ENCODE measurements at places on chromosomes 1 and 21.

DNA sequence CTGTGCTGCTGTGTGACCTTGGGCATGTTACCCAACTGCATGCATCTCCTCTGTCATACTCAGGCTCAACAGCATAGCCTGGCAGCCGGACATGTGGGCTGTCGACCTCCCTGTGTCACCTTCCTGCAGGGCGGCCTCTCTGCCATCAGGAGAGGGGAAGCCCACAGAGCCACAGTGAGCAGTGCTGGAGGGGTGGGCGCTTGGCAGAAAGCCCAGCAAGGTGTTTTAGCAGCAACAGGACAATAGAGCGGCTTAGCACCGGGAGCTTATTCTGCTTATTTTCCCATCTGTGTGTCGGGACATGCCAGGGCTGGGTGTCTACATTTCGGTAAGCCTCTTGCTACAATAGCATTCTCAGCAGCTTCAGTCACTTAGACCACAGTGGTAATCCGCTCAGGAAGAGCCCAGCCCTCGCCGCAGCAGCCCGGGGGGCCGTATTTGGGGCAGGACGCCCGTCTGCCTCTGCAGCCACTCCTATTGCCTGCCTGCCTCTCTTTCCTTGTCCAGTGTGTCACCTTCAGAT, 22.8 kb upstream of the CDK18 start:
- peak; percentile 84 for DNase-seq

- no peak for DNase-seq
Measured at GRCh38 chr21:26943921-26944320, 23.0 kb downstream of the ADAMTS5 start.

DNA sequence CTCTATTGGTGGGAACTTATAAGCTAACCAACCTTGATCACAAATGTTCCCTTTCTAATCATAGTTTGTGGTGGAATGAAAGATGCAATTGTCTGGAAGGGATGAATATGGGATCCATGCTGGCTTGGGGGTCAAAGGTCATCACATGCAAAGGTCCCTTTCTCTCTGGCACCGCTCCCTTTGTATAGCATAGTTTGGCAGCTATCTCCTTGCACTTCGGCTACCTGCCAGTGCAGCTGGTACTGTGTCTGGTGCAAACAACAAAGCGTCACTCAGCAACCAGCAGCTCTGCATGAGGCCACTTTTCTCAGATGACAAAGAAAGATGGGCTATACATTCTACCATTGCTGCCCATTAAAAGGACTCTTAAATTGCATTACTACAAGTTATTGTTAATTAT, 188.2 kb upstream of the NFIA start:
- DNase-seq, result no peak

DNA sequence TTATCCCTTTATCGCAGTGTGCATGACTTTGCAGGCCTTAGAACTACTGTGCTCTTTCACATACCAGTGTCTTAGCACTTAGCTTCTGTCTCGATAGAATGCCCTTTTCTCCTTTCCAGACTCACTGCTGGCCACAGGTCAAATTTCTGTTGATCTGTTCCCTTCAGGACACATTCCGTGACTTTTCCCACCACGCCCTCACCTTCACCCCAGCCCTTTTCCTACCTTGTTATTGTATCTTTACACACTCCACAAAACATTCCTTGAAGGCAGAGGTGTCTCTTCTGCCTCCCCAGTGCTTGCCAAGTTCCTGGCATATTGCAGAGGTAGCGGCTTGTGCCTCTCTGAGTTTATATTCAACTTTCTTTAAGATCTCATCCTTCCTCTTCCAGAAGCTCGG, 3.7 kb upstream of the IGSF9 start:
- DNase-seq, result no peak

GRCh38 chr1:52238887-52239707, 97.2 kb downstream of the ZFYVE9 start:
- DNase-seq, result no peak

- DNase-seq, result no peak
Measured at GRCh38 chr1:112399456-112399855, 3.4 kb downstream of the CTTNBP2NL start.

DNA sequence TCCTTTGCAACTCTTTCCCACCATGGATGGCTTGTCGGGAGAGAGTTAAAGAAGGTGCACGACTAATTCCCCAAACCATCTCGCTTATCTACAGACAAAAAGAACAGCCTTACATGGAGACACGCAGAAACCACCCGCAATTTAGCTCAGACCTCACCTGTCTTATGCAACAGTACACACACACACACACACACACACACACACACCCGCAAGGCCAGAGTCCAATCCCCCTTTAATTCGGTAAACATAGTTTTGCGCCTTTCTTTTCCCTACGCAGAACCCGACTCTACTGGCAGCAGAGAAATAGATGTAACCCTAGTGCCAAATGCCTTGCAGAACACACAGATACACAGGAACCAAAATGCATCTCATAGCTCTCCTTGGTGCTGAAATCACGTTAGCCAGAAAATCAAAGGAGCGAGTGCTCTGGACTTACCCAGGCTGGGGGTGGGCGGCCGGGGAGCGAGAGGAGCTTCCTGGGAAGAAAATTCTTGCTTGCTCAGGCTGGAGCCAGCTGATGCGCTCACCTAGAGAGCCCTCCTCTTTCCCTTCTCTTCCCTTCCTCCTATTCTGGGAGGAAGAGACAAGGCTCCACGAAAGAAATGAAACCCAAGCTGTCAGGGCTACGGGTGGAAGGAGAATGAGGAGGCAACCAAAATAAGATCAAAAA, 470 bp downstream of the TNR start:
- DNase-seq, result peak; percentile 67

DNA sequence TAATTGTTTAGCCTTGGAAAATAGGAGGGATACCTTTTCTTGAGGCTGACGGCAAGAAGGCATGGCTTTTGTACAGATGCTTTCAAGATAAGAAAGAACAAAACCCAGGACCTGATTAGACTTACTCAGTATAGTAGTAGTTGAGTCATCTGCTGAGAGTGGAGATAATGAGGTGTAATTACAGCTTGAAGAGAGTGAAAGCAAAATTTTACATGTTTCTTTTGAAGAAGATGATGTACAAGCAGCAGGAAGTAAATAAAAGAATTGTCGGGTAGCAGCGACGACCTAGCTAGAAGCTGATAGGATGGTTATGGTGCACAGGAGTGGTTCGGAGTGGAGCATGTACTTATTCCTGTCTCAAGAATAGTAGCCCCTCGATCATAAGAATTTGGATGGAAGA, 6.6 kb downstream of the ANGPTL1 start:
- DNase-seq, result no peak

DNA sequence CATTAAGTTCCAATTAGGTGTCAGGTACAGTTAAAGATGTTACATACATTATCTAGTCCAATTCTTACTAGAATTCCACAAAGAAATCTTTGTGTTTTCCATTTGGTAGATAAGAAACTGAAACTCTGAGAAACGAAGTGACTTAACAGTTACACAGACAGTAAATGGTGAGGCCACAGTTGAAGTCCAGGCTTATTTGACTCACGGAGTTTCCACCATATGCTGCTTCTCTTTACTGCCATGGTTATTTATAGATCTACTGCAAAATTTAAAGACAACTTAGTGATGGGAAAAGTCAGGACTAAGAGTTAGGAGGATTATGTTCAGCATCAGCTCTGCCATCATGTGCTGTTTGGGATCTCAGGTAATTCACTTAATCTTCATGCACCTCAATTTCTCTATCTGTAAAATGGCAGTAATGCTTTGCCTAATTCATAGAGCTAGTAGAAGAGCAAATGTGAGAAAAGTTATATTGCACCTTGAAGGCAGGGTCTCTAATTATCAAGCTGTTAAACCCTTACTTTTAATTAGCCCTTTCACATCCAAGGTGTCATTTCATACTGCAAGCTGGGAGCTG, 26.2 kb upstream of the SAMSN1 start:
- DNase-seq, result no peak

GRCh38 chr1:58837886-58838285, 54.0 kb upstream of the JUN start:
- no peak for DNase-seq

- peak; percentile 28 for DNase-seq
Measured at GRCh38 chr1:153353226-153353947, 4.3 kb upstream of the S100A9 start.

- DNase-seq, result no peak
Measured at GRCh38 chr1:119778886-119779560, 10.3 kb upstream of the HMGCS2 start.

GRCh38 chr1:177959811-177960515, 9.9 kb downstream of the SEC16B start:
- peak; percentile 61 for DNase-seq

GRCh38 chr1:53402891-53403655, 56.1 kb upstream of the DMRTB1 start:
- no peak for DNase-seq

- no peak for DNase-seq
Measured at GRCh38 chr1:25131794-25132193, 100.5 kb downstream of the SYF2 start.

DNA sequence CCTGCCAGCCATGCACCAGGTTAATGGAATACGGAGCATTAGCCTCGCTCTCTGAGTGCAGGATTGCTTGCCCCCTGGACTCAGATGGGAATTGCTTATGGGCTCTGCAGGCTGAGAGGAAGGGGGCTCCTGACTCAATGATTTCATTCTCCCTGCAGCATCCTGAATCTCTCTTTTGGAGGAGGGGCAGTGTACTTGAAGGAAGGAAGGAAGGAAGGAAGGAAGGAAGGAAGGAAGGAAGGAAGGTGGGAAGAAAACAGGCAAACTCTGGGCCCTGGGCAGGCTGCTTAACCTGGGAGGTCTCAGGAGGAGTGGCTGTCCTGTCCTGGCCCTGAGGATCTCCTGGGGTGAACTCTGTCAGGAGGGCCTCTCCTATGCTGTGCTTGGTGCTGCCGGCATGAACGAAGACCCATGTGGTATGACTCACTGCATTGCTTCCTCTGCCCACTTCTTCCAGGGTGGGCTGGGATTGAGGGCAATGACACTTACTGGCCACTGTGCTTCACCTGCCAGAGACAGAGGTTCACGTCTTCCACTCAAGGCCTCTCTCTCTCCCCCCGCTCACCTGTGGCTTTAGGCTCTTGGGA, 257.1 kb upstream of the CSF3R start:
- DNase-seq, result no peak

GRCh38 chr1:183648042-183648441, 5.1 kb downstream of the APOBEC4 start:
- DNase-seq, result no peak

DNA sequence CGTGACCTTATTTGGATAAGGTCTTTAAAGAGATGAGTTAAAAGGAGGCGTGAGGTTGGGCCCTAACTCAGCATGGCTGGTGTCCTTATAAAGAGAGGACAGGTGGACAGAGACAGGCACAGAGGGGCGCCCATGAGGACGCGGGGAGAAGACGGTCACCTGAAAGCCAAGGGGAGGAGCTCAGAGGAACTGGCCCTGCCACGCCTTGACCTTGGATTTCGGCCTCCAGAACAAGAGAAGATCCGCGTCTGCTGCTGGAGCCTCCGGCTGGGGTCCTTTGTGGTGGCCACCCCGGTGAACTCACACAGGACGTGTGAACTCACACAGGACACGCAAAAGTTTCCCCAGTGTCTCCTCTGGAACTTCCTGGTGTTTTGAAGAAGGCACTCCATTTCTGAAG, 122.7 kb downstream of the SIK1 start:
- DNase-seq, result no peak

DNA sequence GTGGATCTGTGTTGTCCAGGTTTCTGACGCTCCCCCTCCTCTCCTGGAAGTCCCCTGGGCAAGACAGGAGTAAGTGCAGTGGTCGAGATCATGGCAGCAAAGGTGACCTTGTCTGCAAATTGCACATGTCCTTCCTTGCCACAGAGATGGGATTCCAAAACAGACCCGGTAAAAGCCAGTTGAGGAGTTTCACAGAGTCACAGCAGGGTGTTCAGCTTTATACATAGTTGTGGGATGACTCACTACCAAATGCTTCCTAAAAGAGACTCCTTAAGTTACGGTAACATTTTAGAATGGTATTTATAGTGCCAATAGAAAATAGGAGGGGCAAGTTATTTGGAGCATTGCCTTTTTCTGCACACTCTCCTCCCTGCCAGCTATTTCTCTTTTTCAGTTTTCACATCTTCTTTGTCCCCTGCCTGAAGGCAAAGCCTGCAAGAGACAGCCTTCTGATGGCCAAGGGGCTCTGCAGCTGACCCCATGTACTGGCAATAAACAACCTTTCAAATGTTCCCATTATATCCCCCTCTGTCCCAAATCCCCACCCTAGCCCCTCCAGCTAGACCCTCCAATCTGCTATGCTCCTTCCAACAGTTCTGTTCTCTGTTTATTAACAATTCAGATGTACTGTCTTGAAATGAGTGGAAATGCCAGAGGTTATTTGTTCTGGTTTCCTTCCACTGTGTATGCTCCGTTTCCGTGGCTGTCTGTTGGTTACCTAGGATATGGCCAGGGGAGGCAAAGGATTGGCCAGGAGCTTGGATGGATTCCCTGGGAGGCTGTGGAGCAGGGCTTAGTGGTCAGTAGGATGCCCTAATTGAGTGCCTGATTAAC, 115.0 kb downstream of the TGFB2 start:
- peak; percentile 94 for DNase-seq

GRCh38 chr1:82555501-82555900, 754.8 kb downstream of the ADGRL2 start:
- DNase-seq, result no peak

DNA sequence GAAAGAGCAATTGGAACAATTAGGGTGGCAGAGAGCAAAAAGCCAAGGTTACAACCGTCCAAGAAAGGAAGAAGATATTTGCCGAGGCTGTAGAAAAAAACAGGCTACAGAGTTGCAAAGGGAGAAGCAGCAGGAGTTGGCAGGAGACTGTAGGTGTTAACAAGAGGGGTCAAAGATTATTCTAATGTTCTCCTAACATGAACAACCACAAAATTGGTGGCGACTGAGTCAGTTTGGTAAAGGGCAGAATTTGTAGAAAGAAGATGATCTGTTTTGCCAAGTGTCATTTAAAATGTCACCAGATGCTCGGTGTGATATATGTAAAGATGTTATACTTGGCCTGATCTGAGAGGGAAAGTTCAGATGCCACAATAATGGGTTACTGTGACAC, 401 bp upstream of the PRUNE1 start:
- DNase-seq, result no peak

DNA sequence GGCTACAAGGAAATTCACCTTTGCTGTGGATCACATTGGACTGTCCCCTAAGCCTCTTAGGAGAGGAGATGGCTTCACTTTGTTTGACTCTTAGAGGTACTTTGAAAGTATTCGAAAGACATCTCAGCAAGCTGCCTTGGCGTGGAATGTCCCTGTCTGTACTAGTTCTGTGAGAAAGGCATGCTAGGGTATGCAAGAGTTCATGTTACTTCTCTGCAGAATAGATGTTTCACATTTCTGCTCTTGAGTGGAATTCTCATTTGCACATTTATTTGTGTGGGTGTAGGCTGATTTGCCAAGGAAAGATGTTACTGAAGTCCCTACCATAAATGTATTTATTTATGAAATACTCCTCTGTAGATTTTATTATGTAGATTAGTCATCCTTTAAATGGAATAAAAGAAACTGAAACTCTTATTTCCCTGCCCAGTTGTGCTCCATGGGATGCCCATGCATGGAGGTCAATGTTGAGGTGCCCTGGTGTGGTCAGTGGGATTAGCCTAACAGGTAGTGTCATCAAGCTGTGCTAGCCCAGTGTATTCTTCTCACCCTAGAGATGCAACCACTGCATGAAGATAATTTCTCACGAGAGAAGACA, 13.8 kb downstream of the MIA3 start:
- peak; percentile 4 for DNase-seq

GRCh38 chr1:228488125-228488817, 1.1 kb downstream of the RNF187 start:
- peak; percentile 23 for DNase-seq

- peak; percentile 92 for DNase-seq
Measured at GRCh38 chr1:37946703-37947360, at the start of gene INPP5B. TSS of gene INPP5B (minus strand) at chr1:37947053. CDS start at chr1:37946308, 745 bp downstream.

- peak; percentile 81 for DNase-seq
Measured at GRCh38 chr1:203556047-203556851, 62.3 kb downstream of the OPTC start.

- peak; percentile 76 for DNase-seq
Measured at GRCh38 chr1:116910379-116911187, 867 bp downstream of the PTGFRN start.
